ENCODE measurements at places on chromosomes 7 and 10.

DNA sequence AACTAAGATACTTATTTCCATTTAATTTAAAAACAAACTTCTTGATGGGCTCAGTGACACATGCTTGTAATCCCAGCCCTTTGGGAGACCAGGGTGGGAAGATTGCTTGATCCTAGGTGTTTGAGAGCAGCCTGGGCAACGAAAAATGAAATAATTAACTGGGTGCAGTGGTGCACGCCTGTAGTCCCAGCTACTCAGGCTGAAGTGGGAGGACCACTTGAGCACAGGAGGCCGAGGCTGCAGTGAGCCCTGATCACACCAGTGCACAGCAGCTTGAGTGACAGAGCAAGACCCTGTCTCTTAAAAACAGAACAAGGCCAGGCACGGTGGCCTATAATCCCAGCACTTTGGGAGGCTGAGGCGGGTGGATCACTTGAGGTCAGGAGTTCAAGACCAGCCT is 37.4 kb downstream of the AVL9 start:
- DNase-seq, result no peak

- no peak for DNase-seq
Measured at GRCh38 chr10:130045091-130045652, 65.5 kb downstream of the C10orf143 start.

DNA sequence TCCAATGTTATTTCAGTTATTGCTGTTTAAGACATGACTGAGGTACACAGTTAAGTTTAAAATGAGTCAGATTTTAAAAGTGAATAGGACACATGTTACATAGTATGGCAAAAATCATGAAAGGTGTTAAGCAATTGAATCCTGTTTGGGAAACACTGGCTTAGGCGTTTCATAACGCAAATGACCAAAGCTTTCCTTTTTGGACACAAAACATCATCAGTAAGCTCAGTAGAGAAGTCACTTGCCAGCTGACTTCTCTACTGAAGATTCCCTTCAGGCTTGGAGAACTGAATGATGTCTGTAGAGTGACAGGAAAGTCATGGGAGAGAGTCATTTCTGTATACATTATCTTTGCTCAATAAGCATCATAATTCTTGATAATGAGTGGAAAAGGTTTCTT is 64.4 kb upstream of the RSBN1L start:
- DNase-seq, result no peak

- DNase-seq, result no peak
Measured at GRCh38 chr7:36838616-36839225, 114.4 kb upstream of the AOAH start.

- no peak for DNase-seq
Measured at GRCh38 chr7:38671911-38672905, 41.0 kb upstream of the AMPH start.
